ENCODE measurements at places on chromosomes 3 and 15.
A peak's percentile ranks its signal among the peaks of the same experiment; 100 is the strongest.

DNA sequence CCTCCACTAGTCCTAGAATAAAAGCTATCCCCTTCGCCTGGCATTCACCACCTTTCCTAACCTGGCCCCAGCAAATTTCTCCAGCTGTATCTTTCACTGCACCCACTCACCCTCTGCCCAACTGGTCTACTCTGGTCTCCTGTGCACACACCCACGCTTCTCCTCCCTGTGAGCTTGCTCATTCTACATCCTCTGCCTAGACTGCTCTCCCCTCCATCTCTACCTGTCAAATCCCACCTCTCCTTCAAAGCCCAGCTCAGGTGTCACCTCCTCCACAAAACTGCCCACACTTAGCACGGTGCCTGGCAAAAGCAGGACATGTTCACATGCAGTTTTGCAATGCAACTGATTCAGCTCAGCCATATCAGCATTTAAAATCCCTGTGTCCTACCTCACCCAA is 45.8 kb upstream of the NTRK3 start:
- DNase-seq = no peak

DNA sequence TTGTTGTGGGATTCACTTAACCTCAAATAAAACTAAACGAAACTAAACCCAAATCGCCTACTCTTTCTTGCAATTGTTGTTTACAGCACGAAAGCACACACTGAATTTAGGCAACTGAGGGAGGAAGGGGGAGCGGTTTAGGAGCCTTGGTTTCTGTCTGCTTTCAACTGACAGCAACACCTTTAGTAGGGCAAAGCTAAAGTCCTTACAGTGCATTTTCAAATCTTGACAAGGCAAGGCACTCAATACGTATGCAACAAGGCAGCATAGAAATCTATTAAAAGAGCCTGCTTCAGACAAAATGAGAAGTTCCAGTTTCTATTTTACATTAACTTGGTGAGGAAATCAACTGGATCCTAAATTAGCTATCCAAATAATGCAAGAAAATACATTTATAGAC is 174.6 kb downstream of the CHST2 start:
- DNase-seq = no peak

GRCh38 chr15:41544650-41545015 is 576 bp upstream of the RPAP1 start:
- DNase-seq = no peak

DNA sequence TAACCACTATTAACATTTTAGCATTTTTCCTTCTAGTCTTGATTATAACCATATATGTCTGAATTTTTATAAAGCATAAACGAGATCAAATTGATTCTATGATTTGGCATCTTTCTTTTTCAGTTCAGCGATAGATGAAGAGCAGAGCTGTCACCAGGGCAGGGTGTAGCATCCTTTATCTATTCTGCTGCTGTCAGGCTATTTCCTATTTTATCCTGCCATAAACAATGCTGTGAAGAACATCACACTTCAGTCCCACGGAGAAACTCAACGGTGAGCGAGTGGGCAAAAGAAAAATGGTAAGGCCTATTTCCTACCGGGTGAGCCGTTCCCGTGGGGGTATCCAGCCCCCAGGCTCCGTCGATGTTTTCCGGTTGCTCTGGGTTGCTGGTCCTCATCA is 15.5 kb downstream of the TMEM40 start:
- no peak for DNase-seq

DNA sequence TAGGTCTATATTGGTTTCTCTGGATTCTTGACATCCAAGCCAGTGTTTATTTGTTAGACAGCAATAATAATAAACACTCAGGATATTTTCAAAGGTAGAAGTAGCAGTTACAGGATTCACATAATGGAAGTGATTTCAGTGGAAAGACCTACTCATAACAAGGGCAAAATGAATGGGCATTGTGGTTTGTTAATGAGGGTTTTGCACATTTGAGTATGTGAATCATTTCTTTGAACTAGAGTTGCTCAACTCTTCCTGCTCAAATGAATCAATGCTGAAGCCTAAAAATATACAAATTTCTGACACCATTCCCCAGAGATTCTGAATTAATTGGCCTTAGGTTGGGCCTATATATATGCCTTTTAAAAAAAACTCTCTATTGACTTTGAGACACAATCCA is 4.1 kb upstream of the COL6A5 start:
- DNase-seq = no peak

DNA sequence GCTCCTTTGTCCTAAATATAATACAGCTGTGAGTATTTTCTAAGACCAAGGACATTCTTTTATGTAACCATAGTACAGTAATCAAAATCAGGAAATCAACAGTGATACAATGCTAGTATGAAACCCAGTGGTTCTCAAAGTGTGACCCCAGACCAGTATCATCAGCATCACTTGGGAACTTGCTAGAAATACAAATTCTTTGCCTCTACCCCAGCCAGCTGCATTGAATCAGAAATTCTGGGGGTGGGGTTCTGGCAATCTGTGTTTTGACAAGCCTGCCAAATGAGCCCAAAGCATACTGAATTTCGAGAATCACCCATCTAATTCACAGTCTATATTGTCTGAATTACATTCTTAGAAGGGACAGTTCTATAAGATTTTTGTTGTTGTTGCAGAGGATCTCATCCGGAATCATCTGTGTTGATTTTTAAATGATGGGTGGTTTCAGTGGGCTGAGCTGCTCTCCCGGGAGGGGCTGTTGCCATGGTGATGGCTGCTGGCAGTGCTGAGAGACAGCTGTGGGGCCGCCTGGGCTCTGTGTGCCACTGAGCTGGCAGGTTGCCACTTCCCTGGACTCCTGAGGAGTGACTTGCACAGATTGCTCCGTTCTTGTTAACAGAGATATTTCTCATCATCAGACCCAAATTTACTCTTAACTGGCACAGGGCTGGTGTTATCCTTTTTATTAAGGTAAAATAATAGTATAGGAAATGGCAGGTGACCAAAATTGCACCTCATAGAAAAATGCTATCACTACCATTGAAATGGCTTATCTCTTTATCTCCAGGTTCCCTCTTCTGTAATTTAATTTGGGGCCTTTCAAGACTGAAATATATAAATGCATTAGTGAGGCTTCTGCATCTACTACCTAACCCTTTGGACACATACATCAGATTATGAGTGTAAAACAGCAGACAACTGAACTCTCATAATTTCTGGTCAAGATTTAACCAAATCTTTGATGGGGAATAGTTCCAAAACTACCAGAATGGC is 56.5 kb downstream of the NEK11 start:
- peak; percentile 80 for DNase-seq

GRCh38 chr3:127170814-127171213 is 22.1 kb upstream of the PRR23E start:
- peak; percentile 59 for DNase-seq

DNA sequence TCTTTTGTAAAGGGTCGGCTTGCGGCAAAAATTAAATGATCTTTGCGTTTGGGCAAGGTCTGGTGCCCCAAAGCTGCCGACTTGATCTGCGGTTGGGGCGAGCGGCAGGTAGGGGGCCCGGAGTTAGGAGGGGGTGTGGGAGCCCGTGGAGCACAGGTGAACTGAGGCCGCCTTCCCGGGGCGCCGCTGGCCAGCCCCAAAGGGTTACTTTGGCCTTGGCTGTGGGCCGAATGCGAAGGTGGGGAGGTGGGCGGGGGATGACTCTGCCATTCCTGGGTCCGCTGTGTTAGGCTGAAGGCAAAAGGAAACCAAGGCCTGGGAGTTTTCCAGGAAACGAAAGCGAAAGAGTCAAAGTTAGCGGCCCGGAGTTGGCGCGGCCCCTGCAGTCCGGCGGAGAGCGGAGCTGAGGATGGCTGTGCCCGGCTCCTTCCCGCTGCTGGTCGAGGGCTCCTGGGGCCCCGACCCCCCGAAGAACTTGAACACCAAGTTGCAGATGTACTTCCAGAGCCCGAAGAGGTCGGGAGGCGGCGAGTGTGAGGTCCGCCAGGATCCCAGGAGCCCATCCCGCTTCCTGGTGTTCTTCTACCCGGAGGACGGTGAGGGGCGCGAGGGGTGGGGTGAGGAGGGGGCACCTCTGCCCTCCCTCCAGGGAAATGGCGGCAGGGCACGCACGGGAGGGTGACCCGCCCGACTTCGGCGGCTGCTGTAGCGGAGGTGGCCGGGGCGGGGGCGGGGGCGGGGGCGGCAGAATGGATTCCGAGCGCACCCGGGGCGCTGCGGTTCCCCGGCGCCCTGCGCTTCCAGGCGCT is at the start of gene PARP14:
TSS of gene PARP14 (plus strand) at position 365 of the 809 bp plus-strand sequence. CDS start at position 410, 45 bp downstream.
- DNase-seq = no peak

GRCh38 chr3:34634939-34635338 is 836.5 kb downstream of the PDCD6IP start:
- DNase-seq = no peak

GRCh38 chr15:77564938-77565337 is 67.8 kb downstream of the LINGO1 start:
- no peak for DNase-seq

DNA sequence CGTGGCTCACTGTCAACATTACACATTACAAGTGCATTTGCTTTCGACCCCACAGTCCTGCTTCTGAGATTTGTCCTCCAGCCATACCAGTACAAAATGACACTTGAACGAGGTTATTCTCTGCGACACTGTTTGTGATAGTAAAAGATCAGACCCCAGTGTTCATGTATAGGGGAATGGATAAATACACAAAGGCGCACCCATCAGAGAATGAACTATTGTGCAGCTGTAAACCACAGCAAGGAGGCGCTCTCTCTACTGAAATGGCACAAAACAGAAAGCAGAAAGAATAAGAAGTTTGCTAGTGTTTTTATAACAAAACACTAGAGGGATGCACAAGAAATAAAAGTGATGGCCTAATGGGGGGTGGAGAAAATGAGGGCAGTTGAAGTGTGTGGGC is 4.9 kb upstream of the CHSY1 start:
- no peak for DNase-seq

- no peak for DNase-seq
These were observed 35.9 kb downstream of the EOGT start for GRCh38 chr3:68977486-68978167.

DNA sequence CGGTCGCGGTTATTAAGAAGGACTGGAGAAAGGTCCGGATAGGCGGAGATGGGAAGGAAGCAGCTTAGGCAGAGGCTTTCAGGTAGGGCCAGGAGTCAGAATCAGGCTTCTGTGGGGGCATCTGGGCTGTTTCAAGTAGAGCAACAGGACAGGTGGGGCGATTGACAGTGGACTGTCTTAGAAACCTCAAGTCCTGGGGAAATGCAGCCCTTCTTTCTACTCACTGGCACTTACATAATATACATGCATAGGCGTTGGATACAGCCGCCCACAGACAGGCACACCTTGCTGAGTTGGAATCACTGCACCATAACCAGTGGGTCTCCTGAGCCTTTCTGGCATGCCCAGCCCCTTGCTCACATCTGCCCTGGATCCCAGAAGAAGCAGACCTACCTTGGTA is 730 bp downstream of the MYD88 start:
- no peak for DNase-seq

- DNase-seq = no peak
These were observed 123.6 kb upstream of the GALNT15 start for GRCh38 chr3:16050641-16051467.

DNA sequence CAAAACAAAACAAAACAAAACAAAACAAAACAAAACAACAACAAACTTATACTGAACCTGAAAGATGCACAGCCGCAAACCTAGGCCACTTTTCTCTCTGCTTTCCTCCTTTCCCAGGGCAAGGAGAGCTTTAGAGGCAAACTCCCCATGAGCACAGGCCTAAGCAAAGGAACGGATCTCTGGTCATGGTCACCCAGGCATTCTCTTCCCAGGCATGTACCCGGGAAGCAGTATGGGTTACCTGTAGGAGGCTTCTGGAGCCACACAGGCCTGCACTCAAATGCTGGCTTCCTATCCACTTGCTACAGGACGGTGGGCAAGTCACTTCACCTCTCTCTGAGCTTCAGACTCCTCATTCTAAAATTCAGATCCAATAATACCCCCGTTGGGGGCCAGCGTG is 171.8 kb downstream of the SMAD6 start:
- no peak for DNase-seq

- no peak for DNase-seq
These were observed 101.8 kb downstream of the RAB11A start for GRCh38 chr15:65970937-65971740.

DNA sequence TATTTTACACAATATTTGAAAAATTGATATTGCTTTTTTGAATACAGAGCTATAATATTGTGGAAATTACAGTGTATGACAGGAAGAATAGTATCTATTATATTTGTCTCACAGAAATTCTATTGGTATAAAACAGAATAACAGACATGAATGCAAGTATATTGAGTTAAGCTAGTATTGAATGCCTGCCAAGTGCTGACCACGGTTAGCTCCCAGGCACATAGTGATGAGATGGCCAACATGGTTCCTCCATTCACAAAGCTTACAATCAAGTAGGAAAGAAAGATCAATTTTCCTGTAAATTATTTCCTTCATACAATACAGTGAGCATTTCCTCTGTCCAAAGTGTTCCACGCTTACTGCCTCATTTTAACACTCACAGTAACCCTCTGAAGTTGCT is 67.6 kb downstream of the TP63 start:
- no peak for DNase-seq

DNA sequence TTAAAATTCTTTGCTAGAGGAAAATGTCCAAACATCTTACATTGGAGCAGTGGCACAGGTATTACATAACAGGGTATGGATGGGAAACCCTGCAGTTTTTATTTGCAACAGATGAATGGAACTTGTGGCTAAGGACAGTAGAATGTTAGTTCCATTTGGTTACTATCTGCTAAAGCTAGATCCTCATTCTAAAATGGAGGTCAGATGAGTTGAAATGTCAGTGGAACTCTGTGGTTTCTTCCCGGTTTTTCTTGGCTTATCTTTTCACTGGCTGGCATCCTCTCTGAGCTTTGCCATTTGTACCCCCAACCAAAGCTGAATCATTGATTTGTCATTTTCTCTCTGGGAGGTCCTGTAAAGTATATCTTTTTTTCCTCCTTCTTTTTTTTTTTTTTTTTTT is 68.9 kb downstream of the ARMC8 start:
- no peak for DNase-seq

- DNase-seq = no peak
These were observed 856 bp downstream of the TMEM40 start for GRCh38 chr3:12758025-12758781.

- no peak for DNase-seq
These were observed 110.6 kb upstream of the MEF2A start for GRCh38 chr15:99454941-99455788.

DNA sequence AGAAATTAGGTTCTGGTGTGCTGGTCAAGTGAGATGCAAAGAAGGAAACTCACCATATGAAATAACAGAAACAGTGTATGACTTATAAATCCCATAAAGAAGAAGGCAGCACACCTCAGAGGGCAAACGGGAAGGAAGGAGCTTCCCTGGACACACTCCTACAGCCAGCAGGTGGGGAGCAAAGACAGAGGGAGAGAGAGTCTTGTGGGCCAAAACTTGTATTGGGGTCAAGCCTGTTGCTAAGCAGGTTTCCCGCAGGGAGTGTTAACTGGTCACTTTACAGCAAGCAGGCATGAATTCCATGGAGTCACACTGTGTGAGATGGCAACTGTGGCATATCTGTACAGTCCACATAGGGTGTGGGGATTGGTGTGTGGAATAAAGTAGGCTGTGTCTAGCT is 222.9 kb upstream of the NDN start:
- no peak for DNase-seq
